ENCODE measurements at places on chromosomes 5 and 9.

- no peak for DNase-seq
Measured at GRCh38 chr5:146510559-146511125, 5.3 kb downstream of the GPR151 start.

DNA sequence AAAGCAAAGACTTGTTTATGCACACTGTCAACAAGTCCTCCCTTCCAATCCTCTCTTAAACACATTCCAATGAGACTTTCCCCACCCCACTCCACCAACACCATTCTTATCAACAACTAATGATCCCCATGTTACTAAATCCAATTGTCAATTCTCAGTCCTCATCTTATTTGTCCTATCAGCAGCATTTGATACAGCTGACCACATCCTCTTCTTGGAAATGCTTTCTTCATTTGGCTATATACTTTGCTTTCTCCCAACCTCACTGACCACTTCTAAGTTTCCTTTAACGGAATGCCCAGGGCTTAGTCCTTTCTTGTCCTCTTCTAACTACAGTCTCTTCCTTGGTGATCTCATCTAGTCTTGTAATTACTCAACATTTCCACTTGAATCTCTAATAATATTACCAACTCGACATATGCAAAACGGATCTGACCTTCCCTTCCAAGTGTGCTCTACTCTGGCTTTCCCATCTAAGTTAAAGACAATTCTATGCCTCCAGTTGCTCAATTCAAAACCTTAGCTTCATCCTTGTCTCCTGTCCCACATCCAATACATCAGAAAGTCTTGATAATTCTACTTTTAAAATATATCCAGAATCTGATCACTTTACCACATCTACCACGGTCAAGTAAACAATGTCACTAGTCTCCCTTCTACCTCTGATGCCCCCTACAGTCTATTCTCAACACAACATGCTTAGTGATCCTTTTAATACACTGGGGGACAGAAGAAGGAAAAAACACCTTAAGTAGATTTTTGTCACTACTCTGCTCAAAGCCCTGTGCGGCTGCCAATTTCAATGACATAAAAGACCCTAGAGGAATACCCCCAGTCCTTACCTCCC is 25.5 kb downstream of the AGTPBP1 start:
- no peak for DNase-seq

GRCh38 chr9:96779089-96779488 is 1.2 kb upstream of the ZNF510 start:
- DNase-seq = no peak

DNA sequence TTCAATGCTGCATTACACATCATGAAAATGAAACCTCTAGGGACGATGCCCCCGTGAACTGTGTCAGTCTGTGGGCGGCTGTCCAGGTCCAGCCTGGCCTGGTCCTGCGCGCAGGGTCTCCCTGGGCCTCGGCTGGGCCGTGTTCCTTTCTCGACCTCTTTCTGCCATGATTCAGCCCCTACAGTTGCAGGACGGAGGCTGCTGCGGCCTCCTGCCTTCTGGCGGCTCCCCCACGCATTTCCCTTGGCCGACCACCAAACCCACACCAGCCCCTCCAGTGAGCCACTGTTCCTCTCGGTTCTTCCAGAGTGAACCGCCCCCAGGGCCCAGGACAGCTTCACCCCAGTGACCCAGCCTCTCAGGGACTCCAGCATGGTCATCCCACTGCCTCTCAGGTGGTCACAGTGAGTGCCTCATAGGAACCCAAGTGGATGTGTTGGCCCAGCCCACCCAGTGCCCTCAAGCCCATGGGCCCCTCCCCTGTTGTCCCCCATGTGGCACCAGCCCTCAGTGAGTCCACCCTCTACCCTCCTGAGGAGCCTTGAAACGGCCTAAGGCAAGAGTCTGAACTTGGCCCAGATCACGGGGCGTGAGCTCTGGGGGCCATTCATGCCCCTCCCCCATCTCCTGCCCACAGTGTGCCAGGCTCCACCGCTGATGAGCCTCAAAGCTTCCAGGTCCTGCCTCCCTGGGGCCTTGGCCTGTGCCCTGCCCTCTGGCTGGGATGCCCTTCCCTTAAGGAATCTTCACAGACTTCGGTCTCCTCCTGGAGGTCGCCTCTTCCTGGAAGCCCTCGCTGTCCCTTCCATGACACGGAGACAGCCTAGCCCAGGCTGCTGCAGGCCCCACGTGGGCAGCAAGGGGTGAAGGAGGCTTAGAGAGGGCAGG is 10.0 kb upstream of the CLIC3 start:
- DNase-seq = no peak

DNA sequence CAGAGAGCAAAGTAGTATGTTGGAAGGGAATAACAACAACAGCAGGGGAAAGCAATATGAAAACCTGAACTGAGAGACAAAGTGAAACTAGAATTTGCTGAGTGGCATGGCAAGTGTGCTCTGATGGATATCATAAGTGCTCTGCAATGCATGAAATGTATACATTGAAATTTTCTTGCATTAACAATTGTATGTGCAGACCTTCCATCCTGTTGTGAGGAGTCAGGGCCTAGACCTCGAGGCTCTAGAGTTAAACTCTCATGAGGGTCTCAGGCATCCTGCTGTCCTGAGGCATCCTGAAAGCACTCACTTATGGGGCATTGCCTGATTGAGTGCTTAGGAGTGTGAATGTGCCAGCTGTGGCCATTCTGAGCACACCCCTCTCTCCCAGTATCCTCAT is 1.1 kb downstream of the ECM2 start:
- no peak for DNase-seq

DNA sequence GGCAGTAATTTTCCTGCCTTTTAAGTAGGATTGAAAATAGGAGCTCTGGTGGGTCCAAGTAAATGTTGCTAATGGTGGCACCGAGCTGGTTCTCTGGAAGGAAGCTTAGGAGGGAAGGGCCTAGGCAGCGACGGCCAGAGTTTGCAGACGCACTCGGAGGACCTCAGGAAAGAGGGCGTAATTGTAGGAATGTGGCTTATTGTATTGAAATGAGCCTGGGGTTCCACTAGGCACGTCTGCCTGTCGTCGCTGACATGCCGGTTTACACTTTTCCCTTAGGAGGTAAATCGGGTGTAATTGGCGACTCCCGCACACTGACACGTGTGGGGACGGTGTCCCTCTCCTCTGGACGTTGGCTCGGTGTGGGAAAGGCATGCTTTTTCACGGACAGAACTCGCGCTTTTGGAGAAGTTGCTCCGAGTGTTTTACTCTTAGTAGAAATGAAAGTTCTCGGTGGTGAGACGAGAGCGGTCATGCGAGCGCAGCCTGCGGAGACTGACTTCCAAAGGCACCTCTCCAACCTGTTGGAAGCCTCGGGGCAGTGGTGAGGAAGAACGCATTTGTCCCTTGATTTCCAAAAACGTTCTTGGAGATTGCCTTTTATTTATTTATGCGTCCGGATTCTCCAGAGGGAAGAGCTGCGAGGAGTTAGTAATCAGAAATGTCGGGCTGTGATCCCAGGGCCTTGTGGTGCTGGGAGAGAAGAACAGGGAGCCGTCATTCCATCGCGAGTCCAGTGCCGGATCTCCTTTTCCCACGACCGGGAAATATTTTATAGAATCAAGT is 1.3 kb downstream of the NR4A3 start:
- DNase-seq = no peak

DNA sequence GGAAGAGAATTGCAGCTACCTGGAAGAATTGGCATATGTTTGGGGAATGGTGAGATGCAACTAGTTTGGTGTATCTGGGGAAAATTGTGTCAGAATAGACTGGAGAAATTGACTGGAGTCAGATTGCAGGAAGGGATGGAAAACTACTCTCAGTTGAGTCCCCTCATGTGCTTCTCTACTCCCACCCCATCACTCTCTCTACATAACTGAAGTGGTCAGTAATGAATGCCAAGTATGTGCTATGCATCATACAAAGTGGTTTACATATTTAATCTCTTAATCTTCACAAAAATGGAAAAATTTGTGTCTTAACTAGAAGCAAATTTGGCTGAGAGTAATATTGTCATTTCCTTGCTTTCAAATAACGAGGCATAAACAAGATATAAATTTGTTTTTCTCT is 146.4 kb upstream of the TNC start:
- DNase-seq = no peak

DNA sequence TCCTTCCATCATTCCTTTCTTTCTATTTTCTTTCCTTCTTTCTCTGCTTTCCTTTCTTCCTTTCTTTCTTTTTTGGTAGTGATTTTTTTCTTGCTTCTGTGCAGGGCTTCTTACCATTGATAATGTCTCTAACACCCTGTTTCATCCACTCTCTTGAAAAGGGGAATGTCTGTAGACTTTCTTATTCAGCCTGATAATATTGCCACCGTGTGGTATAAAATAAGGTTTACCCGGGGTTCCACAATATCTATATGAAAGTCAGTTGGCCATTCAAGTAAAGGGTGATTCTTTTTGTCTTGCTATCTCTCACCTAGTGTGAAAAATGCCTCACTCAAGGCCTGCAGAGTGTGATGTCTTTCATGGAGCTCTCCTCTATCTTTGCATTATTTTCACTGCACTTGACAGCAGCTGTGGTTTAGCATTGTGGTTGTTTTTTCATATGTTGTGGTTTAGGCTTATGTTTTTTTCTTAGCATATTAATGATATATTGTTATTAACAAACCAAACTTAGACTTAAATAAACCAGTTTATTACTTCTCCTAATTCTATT is 153.9 kb downstream of the CSNK1G3 start:
- no peak for DNase-seq

GRCh38 chr5:95670568-95670967 is 12.2 kb downstream of the SPATA9 start:
- DNase-seq = no peak

DNA sequence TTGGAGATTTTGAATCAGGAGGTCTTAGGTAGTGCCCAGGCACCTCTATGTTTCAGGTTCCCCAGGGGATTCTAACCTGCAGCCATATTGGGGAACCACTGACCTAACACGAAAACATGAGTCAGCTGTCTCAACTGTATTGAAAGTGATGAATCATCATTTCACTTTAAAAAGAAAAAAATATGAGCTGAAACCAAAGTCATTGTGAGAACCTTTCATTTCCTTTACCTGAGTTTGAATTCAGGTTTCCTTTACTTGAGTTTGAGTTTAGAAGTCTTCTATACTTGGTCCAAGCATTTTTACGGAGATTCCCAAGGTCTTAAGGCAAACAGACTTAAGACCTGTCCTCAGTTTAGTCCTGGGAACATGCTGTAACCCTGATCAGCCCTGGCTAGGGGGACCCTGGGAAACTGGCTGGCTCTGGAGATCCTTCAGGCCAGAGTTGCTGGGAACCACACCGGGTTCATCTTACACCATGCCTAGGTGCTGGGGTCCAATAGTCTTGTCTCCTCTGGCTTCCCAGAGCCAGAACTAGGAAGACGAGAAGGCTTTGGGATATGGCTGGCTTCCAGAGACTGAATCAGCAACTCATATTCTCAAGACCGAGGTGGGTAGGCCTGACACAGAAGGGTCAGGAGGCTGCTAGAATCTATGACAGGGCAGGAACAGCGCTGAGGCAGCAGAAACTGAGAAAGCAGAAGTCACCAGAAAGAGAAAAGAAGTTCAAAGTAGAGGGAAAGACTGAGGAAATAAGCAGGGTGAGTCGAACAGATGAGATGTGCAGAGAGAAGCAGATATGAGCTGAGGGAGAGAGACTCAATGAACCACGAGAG is 16.4 kb upstream of the PDCD1LG2 start:
- DNase-seq = no peak

GRCh38 chr5:157306692-157307471 is 41.0 kb downstream of the CYFIP2 start:
- no peak for DNase-seq

DNA sequence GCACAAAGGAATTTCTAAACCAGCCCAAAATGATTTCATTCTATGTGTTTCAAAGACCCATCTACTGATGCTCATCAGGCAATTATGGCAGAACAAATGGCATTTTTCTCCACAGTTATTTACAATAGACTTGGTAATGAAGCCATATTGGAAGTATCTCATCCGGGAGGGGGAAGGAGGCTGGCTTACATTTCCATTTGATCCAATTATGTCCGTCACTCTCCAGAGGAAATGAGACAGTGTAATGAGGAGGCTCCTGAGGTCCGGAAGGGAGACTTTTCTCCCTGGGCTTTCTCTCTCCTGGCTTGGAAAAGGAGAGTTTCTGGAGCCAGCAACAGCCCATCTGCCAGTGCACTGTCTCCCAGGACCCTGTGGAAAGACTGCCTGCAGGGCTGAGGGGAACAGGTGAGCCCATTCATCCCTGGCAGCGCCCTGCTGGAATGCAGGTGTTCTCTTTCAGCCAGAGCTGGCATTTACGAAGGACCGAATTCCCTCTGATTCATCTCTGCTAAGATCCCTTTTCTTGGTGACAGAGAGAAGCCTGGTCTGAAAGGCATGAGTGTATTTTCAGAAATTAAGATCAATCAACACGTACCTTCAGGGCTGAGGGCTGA is 54.9 kb upstream of the SAP30L start:
- no peak for DNase-seq

GRCh38 chr9:123355761-123356431 is at the start of gene CRB2:
Gene CRB2 (plus strand): TSS chr9:123356197. CDS start chr9:123356261, 64 bp downstream.
- DNase-seq = no peak

DNA sequence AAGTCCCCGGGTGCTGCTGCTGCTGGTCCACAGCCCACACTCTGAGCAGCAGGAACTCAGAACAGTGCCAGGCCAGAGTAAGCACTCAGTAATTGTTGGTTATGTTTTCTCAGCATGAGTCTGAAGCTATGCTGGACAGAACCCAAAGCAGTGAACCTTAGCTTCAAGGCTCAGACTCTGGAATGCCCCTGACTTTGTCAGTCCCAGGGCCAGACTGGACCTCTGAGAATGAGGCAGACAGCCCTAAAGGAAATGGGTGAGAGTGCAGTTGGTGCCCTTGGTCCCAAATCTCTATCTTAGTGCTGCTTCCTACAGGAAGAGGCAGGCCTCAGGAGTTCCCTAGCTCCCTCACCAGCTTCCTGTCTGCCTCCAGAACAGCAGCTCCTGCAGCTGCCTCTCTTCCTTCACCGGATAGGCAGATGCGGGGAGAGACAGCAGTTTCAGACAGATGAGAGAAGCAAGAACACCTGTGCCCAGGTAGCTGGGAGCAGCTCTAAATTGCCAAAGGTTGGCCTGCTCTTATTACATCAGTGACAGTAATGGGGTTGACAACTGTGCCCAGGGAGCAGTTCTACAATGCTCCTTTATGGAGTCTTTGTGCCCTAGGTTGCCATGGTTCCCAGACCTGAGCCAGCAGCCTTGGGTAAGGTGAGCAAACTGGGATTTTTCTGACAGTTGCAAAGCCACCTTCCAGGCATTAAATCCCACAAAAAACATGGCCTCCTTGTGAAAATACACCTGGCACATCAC is 82.2 kb upstream of the CXCL14 start:
- no peak for DNase-seq

DNA sequence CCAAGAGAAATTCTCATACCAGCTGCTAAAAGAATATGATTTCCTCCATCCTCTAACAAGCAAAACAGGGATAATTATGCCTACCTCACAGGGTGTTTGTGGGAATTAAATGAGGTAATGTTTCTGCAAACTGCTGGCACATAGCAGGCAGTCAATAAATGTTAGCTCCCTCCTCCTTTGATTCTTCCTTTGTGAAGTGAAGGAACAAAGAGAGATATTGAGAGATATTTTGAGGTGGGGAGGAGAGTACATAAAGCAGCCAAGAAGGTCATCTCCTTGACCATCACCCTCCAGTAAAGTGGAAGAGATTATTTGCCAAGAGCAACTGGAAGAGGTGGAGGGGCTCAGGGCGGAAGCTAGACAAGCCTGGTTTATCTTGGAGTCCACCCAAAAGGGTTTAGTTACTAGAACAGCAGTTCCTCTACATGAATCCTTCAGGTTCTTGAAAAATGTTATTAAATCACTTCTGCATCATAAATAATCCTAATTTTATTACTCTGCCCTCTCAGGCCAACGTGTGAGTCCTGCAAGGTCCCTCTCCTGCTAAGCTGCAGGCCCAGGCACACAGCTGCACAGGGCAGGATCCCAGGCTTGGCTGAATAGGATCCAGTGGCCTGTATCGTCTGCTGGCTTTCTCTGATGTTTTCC is 35.0 kb upstream of the TLE1 start:
- no peak for DNase-seq

GRCh38 chr5:169350016-169350415 is 49.1 kb upstream of the SLIT3 start:
- no peak for DNase-seq

Data from stimulated activated CD4-positive, alpha-beta T cell treated with anti-CD3 and anti-CD28 coated beads, Interleukin-1b, Interleukin-23, amount 100 ng/mL, for 1 hour (primary cell).